HT1080 (cell line): ENCODE measurements at places on chromosomes 6 and 20. TPM values are rescaled to one million over a fixed set of nuclear protein-coding genes. Genes with fewer than 3 reads are reported as not detected.

The NEU1 gene
- 46.3 and 49.5 TPM in 2 replicates for total RNA-seq

The ANKRD66 gene
- not detected in 2 replicates for total RNA-seq

The COL11A2 gene
- total RNA-seq = 0.71 and 0.77 TPM in 2 replicates

The ENPP3 gene
- 0.05 and 0.23 TPM in 2 replicates for total RNA-seq

The PTGIS gene
- 0.02 TPM in 1 of 2 replicates, not detected in the other for total RNA-seq

The SDCBP2 gene
- total RNA-seq = 0.67 and 1.1 TPM in 2 replicates

The MDFI gene
- 40.3 and 45.8 TPM in 2 replicates for total RNA-seq

The GRM1 gene
- 0.03 TPM in 1 of 2 replicates, not detected in the other for total RNA-seq

The MCHR2 gene
- total RNA-seq = not detected in 2 replicates

The TMEM14C gene
- total RNA-seq = 137 and 140 TPM in 2 replicates

The GSTA5 gene
- total RNA-seq = not detected in 2 replicates

The LY86 gene
- total RNA-seq = not detected in 2 replicates

The BTN1A1 gene
- total RNA-seq = 0.23 TPM in 1 of 2 replicates, not detected in the other

The RSPO3 gene
- 0.10 and 0.11 TPM in 2 replicates for total RNA-seq

The RUNX2 gene
- total RNA-seq = 2.6 and 4.1 TPM in 2 replicates

The ZNFX1 gene
- 34.1 and 37.4 TPM in 2 replicates for total RNA-seq

The TPX2 gene
- total RNA-seq = 177 and 183 TPM in 2 replicates

The SERAC1 gene
- total RNA-seq = 3.5 and 4.3 TPM in 2 replicates

The SLA2 gene
- not detected in 2 replicates for total RNA-seq

The MDN1 gene
- 17.6 and 19.8 TPM in 2 replicates for total RNA-seq

The RPL10A gene
- total RNA-seq = 2,516 and 3,111 TPM in 2 replicates

The C6orf141 gene
- 6.5 and 6.7 TPM in 2 replicates for total RNA-seq

The ZC3H12D gene
- 0.07 and 0.16 TPM in 2 replicates for total RNA-seq
